ENCODE measurements at places on chromosomes 4 and X.
A peak's percentile ranks its signal among the peaks of the same experiment; 100 is the strongest.

DNA sequence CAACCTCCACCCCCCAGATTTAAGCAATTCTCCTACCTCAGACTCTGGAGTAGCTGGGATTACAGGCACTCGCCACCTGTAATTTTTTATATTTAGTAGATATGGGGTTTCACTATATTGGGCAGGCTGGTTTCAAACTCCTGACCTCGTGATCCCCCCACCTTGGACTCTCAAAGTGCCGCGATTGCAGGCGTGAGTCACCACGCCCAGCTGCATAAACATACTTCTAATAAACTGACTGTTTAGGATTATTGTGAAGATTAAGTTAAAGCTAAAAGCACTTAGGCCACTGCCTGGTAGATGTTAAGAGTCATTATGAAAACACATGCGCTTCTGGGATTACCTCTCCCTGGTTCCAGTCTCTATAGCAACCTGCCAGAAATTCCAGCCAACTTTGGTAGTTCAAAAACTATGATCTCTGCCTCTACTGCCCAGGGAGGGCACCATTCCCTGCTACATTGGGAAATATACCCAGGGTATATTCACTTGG is 30.2 kb upstream of the GRIA3 start:
- no peak for DNase-seq

DNA sequence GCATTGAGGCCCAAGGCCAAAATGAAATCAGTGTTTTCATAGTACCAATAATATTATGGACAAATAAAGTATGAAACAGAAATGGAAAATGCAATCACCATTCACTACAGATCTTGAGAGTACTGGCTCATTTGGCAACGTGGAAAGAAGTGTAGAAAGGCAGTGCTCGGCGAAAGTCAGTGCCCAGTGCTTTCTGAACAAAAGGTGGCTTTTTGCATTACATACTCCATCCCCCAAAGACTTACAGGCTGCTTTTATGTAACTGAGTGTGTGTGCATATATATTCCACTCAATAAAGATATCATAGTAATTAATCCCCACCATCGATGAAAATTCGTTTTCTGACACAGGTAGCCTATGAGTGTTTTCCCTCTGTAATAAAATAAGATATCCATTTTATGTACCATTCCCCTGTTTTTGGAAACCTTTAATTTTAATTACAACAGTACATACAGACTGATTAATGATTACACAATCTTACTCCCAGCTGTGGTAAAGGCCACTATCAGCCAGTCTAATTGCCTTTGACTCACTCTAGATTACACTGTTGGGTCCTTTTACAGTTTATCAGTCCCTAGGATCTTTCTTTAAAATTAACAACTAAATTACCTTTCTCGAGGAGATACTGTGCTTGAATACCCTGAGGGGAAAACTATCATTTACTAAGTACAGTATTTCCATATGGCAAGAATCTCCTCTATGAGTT is 65.9 kb downstream of the MAD2L1 start:
- no peak for DNase-seq

DNA sequence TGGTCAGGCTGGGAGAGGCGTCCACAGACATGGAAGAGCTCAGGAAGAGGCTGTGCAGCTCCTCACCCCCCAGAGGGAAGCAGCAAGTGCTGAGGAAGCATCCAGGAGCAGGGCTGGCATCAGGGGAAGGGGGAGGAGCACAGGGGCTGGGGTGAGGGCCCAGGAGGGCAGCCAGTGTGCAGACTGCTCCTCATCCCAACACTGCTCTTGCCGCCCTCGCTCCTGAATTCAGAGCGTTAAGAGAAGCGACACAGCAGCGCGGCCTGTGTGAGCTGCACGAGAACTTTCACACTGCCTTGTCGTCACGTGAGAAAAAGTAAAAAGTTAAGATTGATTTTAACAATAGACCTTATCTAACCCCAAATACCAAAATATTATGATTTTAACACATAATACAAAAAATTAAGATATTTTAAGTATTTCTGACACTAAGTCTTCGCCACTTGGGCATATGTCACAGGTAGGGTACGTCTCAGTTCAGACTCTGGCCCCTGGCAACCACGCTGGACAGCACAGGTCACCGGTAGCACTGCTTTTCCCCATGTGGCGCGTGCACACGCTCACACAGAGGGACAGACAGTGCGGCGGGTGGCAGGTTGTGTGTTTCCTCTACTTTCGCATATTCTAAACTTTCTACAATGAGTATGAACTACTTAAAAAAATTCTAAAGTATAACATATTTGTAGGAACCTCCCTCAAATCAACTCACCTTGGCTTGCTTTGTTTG is 19.7 kb downstream of the NOP14 start:
- no peak for DNase-seq

GRCh38 chrX:53479301-53479700 is 45.1 kb upstream of the HSD17B10 start:
- no peak for DNase-seq

DNA sequence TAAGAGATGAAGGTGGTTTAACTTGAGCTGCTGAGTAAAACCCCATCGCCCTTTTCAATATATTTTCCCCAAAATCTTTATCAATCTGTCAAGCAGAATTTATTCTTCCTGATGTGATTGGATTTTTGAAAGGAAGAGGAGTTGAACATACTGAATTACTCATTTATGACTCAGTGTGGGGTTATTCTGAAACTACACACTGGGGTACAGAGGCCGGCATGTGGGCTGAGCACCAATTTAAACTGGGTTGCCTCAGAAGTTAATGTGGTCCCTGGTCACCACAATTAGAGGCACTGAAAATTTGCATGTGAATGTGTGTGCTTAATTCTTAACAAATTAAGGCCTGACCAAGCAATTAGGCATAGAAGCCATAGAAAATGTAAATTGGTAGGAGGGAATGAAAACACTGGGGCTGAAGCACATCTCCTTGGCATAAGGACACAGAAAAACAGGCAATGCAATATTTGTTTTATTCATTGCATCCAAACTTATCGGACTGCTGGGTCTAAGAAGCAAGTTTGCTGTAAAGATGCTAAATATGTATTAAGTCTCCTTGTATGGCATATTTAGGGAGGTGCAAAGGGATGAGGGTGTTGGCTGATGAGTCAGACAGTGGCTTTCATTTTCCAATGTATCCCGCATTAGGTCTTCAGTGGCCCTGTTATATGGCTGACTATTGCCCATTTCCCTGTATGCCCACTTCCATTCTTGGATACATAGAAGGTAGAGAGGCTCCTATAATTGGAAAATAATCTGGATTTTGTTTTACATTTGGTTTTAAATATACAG is 170.9 kb downstream of the IL15 start:
- DNase-seq, result peak; percentile 28

DNA sequence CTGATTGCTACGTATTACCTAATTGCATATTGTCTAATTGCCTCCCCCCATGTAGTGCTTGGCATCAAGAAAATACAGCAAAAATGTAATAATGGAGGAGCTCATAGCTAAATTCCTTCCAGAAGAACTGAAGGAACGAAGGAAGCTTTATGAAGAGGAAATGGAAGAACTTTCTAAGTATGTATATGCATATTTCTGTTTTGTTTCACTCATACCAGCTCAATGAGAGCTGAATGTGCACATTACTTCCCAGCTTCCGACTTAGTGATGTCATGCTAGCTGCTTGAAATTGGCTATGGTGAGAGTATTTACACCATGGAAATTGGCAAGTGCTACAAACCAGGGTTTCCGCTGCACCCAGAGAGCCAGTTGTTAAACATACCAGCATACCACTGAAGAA is 34.7 kb downstream of the LONRF3 start:
- DNase-seq, result no peak

GRCh38 chr4:62162606-62163005 is 962.5 kb downstream of the ADGRL3 start:
- DNase-seq, result no peak

GRCh38 chr4:177986236-177986635 is 544.0 kb upstream of the AGA start:
- no peak for DNase-seq

GRCh38 chr4:37836838-37837440 is 10.5 kb downstream of the PGM2 start:
- DNase-seq, result no peak
